ENCODE measurements at places on chromosomes 1 and 21. TPM values are rescaled to one million over a fixed set of nuclear protein-coding genes. Genes with fewer than 3 reads are reported as not detected.
A peak's percentile ranks its signal among the peaks of the same experiment; 100 is the strongest.

DNA sequence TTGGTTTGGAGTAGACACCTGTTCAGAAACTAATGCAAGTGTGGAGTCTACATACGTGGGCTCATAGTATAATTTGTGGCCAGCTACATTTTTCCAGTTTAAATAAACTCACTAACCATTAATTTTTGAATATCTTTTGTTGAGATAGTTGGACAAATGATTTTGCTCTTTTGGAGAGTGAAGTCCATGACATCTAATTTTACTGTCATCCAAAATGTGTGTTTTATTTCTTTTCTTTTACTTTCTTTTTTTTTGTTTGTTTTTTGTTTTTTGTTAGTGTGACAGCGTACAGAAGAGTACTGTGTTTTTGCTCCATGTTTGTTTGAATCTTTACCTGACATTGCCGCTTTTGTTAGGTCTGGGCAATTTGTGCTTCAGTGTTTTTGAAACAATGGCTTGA is 5.0 kb downstream of the RBM15 start:
- DNase-seq: no peak

- DNase-seq: peak; percentile 49
Observed at GRCh38 chr1:172394141-172394751, 26.2 kb upstream of the C1orf105 start.

DNA sequence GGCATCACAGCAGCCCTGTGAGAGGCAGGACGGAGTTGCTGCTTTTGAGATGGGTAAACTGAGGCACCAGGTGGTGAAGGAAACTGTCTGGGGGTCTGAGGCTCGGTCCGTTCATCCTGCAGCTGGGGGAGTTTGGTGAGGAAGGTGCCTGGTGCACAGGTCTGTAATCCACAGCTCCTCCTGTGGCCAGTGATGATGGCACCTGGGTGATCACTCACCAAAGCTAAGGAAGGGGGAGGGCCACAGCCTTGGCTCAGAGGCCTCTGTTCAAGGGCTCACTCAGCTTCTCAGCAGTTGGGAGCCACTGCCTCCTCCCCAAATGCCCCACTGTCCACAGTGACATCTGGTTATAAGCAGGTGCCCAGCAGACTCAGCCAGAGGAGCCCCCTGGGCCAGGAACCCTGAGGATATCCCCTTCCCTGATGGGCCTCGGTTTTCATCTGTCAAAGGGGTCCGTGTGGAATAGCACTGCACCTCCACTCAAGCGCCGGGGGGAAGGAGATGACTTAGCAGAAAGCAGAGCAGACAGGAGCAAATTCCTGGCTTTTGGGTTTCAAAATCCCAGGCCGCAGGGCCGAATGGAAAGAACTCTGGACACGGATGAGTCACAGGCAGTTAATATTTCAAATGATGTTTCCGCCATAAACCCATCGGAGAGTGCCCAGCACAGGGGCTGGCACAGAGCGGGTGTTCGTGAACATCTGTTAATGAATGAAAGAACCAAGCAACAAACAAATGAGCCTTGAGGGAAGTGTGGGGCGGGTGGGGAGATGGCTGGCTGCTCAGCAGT is 82.8 kb downstream of the DMRTB1 start:
- DNase-seq: peak; percentile 98

The ADGRL2 gene
- polyA plus RNA-seq: 12.3 TPM

DNA sequence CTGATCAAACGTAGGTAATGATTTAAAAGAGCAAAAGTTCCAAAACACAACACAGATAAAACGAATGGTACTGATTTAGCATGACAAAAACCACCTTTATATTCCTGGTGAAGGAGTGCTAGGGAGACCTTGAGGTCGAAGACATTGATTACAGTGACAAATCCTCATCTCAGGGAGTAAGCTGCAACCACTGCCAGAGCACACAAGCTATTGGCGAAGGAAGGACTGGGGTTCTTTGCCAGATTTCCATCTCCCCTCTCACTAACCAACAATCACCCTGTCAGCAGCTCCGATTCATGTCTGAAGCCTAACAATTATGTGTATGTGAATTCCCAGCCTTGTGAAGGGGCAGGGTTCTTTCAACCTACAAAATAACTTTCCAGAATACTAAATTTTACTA is 40.2 kb upstream of the DMRTB1 start:
- DNase-seq: no peak

DNA sequence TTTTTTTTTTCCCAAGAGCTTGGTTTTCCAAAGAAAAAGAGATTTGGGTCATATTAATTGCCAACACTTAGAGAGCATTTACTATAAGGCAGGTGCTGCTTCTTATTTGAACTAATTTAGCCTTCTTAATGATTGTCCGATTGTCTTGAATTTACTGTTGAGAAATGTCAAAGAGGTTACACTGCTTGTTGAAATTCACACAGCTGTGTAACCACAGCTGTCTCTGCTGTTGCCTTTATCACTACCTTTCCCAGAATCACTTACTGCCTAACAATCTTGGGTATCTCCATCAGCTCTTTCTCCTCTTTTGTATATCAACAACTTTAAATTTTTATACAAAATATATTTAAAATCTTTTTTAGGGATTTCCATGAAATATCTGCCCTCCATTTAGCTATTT is 115.6 kb downstream of the UCHL5 start:
- no peak for DNase-seq

DNA sequence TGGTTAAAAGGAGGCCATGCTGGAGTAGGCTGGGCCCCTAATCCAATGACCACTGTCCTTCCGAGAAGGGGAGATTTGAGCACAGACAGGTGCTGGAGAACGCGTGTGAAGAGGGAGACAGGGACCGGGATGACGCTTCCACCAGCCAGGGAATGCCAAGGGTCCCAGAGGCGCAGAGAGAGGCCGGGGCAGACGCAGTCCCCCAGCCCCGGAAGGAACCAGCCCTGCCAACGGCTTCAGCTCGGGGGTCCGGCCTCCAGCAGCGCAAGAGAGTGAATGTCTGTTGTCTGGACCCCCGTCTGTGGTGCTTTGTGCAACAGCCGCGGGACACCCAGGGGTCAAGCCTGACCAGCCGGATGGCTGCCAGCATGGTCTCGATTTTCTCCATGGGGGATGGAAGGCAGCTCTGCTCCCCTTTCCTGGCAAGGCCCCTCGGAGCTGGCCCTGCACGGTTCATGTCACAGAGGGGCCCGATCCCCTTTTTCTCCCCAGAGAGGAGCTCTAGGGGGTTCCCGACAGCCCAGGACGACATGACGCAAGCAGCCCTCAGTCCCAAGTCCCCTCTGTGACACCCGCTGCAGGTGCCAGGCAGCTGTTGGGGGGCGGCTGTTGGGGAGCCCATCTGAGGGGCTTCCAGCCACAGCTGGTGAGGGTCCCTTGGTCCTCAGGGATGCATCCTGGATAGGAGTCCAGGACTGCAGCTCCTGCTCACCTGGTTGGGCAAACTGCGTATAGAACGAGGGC is 73.5 kb downstream of the SIK1 start:
- DNase-seq: no peak

The MAB21L3 gene
- not detected for polyA plus RNA-seq

DNA sequence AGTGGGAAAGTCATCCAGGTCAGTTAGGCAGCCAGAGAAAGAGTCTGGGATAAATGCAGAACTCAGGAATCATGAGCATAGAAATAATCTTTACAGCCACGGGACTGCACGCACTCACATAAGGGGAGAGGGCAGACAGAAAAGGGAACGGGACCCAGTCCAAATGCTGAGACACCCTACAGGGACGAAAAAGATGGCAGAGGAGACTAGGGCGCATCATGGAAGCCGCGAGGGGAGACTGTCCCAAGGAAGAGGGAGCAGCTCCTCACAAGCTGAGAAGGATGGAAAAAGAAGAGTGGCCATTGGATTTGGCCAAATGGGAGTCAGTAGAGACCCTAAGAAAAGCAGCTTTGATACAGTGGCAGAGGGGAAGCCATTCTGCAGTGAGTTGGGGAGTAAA is 102.9 kb upstream of the TLR5 start:
- DNase-seq: no peak

The TMCC2 gene
- 0.39 TPM for polyA plus RNA-seq

GRCh38 chr1:154379301-154379700 is 25.8 kb upstream of the IL6R start:
- DNase-seq: no peak

The ERO1B gene
- 1.7 TPM for polyA plus RNA-seq

DNA sequence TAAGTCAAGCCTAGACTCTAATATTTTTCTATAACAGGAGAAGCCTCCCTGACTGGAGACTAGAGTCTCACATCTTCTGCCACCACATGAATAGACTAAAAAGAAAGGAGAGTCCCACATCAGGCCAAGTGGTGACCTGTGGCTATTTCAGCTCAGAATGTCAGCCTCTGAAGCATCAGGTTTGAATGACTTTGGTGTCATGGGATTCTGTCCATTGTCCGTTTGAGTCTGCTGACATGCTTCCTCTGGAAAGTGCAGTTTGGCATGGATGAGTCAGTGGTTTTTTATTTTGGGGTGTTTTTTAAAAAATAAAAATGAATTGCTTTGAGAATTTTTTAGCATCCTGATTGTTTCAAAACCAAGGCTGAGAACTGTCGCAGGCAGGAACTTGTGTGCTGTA is 19.5 kb downstream of the DYRK3 start:
- no peak for DNase-seq

GRCh38 chr1:17907999-17908398 is 152.9 kb downstream of the ACTL8 start:
- DNase-seq: no peak

DNA sequence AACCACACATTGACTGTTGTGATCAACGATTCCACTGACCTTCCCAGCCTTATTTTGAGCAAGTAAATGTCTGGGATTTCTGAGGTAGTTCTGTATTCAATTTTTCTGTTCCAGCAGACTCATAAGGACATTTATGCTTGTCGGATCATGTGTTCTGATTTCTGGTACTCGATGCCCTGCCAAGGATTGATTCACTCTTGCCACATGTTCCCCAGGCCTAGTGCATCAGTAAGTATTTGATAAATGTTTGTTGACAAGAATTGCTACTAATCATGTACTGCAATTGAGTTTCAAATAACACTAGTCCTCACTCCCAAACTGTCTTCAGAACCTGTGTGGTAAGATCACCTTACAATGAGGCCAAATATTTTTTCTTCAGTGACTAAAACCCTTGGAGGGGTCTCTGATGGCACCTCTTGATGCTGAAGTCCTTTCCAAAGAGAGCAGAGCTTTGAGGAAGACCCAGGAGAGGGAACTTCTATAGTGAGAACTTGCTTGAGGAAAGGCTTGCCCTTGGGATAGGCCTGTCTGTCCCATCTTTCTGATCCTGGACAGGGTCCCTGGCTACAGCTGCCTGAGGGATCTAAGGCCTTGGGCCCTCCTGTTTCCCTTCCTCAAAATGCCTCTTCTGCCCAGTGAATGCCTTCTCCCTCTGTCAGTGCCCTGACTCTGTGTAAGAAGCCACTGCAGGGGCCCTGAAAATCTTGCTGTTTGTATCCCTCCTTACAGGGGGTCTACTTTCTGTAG is 115.8 kb upstream of the FAM78B start:
- DNase-seq: no peak

- peak; percentile 92 for DNase-seq
Observed at GRCh38 chr1:84478876-84479868, at the start of gene RPF1. RPF1 (plus strand) TSS chr1:84479266; CDS start chr1:84479282, 16 bp downstream.

- no peak for DNase-seq
Observed at GRCh38 chr1:57672346-57673140, 248.7 kb upstream of the DAB1 start.

GRCh38 chr1:44315521-44315920 is 39.5 kb downstream of the ERI3 start:
- DNase-seq: no peak

Measured in GM23248 (cell line).